Neural progenitor cell (in vitro differentiated cells): ENCODE measurements at places on chromosomes 2 and 18. TPM values are rescaled to one million over a fixed set of nuclear protein-coding genes. Genes with fewer than 3 reads are reported as not detected.

Gene ESPNL
- total RNA-seq = 0.58 and 0.59 TPM in 2 replicates

Gene EHD3
- 3.9 and 10.7 TPM in 2 replicates for total RNA-seq

Gene EFHD1
- 5.9 and 7.0 TPM in 2 replicates for total RNA-seq

Gene SKOR2
- total RNA-seq = not detected in 2 replicates

Gene EPB41L5
- total RNA-seq = 65.7 and 84.0 TPM in 2 replicates

GRCh38 chr2:108621087-108621559 is 86.9 kb downstream of the LIMS1 start:
- H3K4me3 ChIP-seq = peak overlapping the region; percentile 7
- H3K36me3 ChIP-seq = no peaks in the 10 kb centered on the region
- peak; percentile 17 for DNase-seq
- H3K27ac ChIP-seq = no peak overlapping the region

- H3K36me3 ChIP-seq = no peaks in the 10 kb centered on the region
- H3K4me3 ChIP-seq = no peak overlapping the region
- no peak for DNase-seq
- no peak overlapping the region for H3K27ac ChIP-seq
- H3K27me3 ChIP-seq = no peaks in the 10 kb centered on the region
- peaks cover 13% of the 10 kb centered on the region for H3K4me1 ChIP-seq
Measured at GRCh38 chr2:109607766-109608165, 6.0 kb downstream of the SEPTIN10 start.

DNA sequence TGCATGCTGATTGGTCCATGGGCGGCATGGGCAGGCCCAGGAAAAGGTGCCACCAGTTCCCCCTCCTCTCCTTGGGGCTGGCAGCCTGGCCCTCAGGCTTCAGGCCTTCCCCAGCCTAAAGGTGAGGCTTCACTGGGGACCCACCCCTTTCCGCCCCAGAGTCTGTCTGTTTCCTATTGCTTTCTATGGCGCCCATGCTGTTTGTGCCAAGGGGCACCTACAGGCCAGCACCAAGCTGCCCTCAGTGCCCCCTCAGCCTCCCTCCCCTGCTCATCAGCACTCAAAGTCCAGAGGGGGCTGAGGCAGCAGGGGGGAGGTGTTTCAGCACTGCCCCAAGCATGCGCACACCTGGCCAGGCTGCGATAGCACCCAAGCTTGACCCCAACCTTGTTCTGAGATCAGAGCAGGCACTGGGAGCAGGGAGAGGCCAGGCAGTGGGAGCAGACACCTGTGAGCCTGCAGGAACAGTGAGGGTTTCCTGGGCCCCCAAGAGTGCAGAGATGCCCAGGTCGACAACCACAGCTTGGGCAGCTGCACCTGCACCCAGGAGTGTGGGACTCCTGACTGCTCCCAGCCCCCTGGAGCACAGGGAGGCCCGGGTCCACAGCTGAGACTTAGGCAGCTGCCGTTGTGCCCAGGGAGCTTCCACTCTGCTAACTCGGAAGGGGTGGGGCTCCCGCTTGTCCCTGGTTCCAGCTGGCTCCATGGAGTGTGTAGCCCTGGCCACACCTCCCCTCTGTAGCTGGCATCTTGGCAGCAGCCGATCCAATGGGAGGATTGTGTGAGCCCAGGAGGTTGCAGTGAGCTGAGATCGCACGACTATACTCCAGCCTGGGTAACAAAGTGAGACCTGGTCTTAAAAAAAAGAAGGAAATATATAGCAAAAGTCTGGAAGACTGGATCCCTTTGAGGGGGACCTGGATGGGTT is 69.1 kb downstream of the NCAPH start:
- H3K4me3 ChIP-seq = no peak overlapping the region
- peaks cover 22% of the 10 kb centered on the region for H3K4me1 ChIP-seq
- DNase-seq = no peak
- H3K36me3 ChIP-seq = no peaks in the 10 kb centered on the region

GRCh38 chr2:36329746-36330472 is 25.7 kb upstream of the CRIM1 start:
- no peak for DNase-seq
- no peaks in the 10 kb centered on the region for H3K36me3 ChIP-seq
- no peak overlapping the region for H3K27ac ChIP-seq
- no peaks in the 10 kb centered on the region for H3K4me1 ChIP-seq
- no peak overlapping the region for H3K4me3 ChIP-seq

- DNase-seq = no peak
- no peaks in the 10 kb centered on the region for H3K27me3 ChIP-seq
- H3K4me3 ChIP-seq = peak overlapping the region; percentile 73
Measured at GRCh38 chr18:9913151-9913525, 678 bp upstream of the VAPA start.

- no peak overlapping the region for H3K27ac ChIP-seq
- no peak overlapping the region for H3K4me3 ChIP-seq
- peaks cover 19% of the 10 kb centered on the region for H3K4me1 ChIP-seq
- peak; percentile 50 for DNase-seq
- no peaks in the 10 kb centered on the region for H3K36me3 ChIP-seq
Measured at GRCh38 chr2:240250985-240251847, 110.8 kb upstream of the OTOS start.

DNA sequence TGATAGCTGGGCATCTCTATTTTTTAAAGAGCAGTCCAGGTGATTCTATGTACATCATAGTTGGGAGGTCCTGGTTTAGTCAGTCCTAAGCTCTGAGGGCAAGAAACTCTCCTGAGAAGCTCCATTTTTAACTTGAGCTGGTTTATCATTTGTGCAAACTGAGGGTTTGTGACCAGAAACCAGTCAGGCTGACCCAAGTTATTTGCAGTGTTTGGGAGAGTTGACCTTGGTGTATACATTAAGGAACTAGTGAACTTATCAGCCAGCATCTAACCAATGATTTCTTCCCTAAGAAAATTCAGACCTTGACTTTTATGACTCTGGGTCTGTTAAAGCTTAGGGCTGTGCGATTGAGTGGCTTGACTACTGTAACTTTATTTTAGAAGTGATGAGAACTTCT is 10.6 kb upstream of the MGAT5 start:
- no peak overlapping the region for H3K4me3 ChIP-seq
- no peaks in the 10 kb centered on the region for H3K27me3 ChIP-seq
- H3K27ac ChIP-seq = no peak overlapping the region
- DNase-seq = no peak
